Fibroblast of gingiva (primary cell): ENCODE measurements at places on chromosomes 16 and 17.

GRCh38 chr17:74010903-74011302 lies 192.6 kb upstream of the RPL38 start:
- no peak for DNase-seq

DNA sequence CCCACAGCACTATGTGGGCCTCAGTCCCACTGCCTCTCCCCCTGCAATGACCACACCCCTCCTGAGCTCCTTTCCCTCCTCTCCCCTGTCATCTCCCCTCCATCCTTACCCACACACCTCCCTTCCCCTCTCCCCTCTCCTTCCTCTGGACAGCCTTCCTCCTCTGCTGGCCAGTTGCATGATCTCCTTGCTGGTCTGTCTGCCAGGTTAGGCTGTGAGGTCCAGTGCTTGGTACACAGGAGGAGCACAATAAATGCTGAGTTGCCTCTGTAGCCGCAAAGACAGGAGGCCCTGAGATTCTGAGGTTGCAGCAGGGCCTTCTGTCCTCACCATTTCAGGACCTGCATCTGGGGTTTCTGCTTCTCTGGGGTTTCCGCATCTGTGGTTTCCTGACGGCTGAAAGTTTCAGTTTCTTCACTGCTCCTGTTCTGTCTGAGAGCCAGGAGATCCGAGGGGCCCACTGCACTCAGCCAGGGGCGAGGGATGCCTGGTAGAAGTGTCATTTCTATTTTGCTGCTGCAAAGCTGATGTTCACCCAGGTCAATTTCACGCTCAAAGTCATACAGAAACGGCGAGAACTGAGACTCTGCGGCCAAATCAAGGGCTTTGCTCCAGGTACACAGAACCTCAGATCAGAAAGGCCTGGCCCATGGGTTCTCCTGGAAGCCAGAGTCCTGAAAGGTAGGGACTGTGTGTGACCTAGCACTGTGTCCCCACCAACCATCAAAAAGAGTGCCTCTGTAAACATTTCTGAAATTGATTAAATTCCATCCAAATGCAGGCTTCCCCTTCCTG lies 4.6 kb upstream of the SLC12A3 start:
- no peak for DNase-seq

DNA sequence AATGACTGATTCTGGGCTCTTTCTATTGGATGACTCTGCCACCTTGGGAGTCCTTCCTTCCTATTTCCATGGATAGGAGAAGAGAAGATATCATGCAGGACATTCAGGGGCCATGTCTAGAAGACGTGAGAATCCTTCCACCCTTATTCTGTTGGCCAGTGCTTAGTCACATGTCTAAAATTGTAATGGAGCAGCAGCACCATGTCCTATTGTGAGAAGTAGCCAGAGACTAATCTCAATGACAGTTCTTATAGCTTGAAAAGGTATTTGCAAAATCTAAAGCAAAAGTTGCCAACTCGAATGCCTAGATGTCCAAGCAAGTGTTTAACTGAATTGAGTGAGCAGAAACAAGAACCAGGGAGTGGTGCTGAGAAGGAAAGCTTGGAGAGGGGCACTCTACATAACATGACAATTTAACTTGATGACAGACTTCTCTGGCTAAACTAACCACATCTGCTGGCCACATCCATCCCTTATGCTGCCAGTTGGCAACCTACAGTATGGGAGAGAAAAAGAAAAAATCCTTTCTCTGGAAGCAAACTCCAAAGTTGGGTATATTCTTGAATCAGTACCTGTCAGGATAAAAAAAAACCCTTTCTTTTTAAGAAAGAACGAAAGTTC lies 225.7 kb downstream of the CDH13 start:
- DNase-seq, result no peak

- DNase-seq, result no peak
Observed at GRCh38 chr17:82839617-82840292, at the start of gene ZNF750. ZNF750 (minus strand) TSS chr17:82840022; CDS start chr17:82832454, 7,568 bp downstream.

- DNase-seq, result peak; percentile 2
Observed at GRCh38 chr17:28151001-28151400, 108.5 kb downstream of the NLK start.

GRCh38 chr17:72119077-72119872 lies 1.5 kb upstream of the SOX9 start:
- DNase-seq, result no peak

DNA sequence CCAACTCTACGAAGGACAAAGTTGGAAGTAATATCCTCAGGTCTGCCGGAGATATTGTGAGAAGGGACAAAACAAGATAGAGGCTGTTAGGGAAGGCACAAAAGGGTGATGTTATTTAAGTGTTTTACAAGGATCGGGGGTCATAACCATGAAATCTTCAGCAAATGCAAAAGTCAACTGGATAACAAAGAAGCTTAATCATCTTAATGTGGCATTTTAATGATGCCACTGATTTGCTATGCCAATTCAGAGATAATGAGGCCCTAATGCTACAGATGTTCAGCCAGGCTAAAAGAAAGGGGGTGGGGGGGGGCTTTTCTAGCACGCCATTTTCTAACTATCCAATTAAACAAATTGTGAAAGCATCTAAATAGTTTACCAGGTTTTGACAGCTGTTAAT lies 63.1 kb downstream of the IKZF3 start:
- DNase-seq, result no peak

DNA sequence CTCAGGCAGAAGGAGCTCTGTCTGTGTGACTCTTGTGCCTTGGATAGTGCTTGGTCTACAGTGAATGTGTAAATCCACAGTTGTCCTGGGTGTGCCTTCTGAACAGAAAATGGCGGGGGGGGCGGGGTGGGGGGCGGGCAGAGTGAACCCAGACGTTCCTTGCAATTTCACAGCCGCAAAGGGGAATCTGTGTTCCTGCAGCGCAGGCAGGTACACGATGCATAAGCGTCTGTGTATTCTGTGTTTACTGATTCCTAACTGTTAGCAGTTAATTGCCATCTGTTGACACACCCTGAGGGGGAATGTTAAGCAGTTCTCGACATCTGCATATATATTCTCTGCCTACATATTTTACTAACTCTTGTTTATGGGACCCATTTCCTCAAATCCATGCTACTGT lies 123.5 kb upstream of the ZFHX3 start:
- no peak for DNase-seq

DNA sequence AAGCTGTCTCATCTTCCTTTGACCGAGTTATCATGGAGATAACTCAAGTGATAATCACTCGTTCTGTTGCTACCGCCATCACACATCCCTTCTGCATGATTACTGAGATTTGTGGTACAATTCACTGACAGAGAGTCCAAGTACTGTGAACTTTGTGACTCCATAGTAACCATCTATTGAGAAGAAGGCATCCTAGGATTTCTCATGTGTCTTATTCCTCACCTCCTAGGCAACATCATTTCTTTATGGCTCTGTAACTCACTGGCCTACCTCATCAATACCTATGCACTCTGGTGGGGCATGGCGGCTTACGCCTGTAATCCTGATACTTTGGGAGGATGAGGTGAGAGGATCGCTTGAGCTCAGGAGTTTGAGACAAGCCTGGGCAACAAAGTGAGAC lies 19.4 kb downstream of the DRC7 start:
- no peak for DNase-seq

DNA sequence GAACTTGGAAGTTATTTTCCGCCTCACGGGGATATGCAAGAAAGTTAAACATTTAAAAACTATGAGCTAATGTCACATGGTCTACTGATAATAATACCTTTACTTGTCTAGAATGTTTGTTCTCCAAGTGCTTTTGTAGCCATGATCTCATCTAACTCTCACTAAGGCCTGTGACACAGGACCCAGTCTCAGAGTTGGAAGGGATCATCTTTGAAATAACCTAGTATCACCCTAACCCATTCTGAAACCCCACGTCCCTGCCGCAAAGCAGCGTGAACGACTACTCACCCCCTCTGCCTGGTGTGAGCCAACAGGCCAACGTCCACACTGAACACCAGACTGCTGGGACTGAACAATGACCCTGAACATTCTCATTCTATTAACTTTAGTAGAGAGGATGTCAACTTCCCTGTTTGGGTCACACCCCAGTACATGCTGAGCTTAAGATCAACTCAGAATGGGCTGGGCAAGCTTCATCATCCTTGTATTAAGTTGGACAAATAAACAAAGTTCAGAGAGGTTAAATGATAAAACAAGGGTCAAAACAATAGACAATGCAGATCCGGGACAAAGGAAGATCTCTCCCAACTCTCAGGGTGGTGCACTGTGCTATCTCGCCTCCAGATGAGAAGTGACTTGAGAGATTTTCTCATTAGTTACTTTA lies 54.8 kb upstream of the BCAR1 start:
- DNase-seq, result no peak

GRCh38 chr17:47841488-47842291 lies 617 bp upstream of the SCRN2 start:
- DNase-seq, result no peak

DNA sequence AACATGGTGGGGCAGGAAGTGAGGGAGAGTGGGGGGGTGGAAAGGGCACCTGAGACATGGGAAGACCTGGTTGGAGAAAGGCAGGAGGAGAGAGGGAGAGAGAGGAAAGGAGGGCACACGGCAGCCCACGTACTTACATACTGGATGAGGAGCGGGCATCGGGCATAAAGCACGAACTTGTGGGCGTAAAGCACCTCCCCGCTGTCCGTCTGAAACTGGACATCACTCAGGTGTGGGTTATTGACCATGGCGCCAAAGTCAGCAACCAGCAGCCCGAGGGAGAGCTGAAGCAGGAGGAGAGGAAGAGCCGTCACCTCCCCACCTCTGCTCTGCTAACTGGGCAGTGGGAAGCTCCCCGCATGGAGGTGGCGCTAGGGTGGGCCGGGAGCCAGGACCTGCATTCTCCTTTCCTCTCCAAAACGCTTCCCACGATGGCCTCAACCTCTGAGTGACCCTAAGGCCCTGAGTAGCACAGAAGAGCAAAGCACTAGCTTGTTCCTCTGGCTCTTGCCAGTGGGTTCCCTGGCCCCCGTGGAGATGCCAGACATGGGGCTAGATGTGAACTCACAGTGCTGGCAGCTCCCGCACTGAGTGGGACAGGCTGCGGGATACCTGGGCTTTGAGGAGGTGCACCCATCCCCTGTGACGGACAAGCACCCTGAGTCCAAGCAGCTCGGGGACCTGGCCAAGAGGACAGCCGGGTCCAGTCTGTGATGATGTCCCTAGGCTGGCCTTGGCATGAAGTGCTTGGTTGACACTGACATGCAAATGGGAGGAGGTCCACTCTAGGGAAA lies 16.9 kb downstream of the SLX4 start:
- DNase-seq, result no peak

GRCh38 chr16:81259916-81260315 lies 21.4 kb downstream of the BCO1 start:
- no peak for DNase-seq

- peak; percentile 79 for DNase-seq
Observed at GRCh38 chr17:57935833-57936807, 19.1 kb downstream of the CUEDC1 start.

DNA sequence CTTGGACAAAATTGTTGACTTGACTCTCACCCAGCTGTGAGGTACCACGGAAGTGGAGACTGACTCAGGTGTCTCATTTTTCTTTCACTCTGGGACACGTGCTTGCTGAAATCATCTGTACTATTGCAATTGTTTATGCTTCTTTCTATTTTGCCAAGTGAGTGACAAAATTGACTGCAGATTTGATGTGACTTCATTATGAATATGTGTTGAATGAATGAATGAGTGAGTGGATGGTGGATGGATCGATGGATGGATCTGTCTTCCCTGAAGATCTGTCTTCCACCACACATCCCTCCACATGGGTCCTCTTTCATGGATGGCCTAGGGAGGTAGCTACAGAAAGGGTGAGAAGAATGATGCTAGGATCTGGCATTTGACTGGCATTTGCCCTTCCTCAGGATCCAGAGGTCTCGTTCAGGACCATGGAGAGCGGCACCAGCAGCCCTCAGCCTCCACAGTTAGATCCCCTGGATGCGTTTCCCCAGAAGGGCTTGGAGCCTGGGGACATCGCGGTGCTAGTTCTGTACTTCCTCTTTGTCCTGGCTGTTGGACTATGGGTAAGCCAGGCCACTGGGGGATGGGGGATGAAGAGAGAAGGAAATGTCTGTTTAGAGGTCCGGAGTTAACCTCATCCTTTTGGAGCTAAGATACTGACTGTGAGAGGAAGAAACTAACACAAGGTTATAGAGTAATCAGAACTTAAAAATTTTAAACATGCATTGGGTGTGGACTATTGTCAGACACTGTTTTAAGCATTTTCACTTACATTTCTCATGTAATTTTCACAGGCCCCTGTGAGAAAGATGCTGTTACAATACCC lies 12.7 kb downstream of the SLC5A11 start:
- DNase-seq, result peak; percentile 24

GRCh38 chr17:69860142-69860680 lies 214.8 kb upstream of the KCNJ16 start:
- no peak for DNase-seq

DNA sequence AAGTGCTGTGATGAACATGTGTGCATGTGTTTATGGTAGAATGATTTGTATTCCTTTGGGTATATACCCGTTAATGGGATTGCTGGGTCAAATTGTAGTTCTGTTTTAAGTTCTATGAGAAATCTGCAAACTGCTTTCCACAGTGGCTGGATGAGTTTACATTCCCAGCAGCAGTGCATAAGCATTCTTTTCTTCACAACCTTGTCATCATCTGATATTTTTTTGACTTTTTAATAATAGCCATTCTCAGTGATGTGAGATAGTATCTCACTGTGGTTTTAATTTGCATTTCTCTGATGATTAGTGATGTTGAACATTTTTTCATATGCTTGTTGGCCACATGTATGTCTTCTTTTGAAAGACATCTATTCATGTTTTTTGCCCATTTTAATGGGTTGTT lies 18.5 kb downstream of the CCL8 start:
- no peak for DNase-seq

- no peak for DNase-seq
Observed at GRCh38 chr16:87561200-87562105, 40.9 kb upstream of the JPH3 start.

DNA sequence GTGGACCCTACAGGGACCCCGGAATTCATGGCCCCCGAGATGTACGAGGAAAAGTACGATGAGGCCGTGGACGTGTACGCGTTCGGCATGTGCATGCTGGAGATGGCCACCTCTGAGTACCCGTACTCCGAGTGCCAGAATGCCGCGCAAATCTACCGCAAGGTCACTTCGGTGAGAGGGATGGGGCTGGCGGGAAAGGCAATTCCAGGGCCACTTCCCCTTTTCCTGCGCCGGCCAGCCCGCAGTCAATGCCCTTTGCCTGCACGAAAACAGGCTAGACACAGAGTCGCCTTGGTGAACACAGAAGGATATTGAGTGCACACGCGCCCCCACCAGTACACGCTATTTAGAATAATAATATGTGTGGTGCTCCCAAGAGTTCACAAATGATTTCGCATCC lies 4.0 kb downstream of the WNK4 start:
- no peak for DNase-seq

GRCh38 chr16:67917852-67918236 lies 13.8 kb downstream of the CTRL start:
- DNase-seq, result peak; percentile 34
